Femur (tissue), 1 donor: ENCODE measurements at places on chromosomes 2 and 18.

DNA sequence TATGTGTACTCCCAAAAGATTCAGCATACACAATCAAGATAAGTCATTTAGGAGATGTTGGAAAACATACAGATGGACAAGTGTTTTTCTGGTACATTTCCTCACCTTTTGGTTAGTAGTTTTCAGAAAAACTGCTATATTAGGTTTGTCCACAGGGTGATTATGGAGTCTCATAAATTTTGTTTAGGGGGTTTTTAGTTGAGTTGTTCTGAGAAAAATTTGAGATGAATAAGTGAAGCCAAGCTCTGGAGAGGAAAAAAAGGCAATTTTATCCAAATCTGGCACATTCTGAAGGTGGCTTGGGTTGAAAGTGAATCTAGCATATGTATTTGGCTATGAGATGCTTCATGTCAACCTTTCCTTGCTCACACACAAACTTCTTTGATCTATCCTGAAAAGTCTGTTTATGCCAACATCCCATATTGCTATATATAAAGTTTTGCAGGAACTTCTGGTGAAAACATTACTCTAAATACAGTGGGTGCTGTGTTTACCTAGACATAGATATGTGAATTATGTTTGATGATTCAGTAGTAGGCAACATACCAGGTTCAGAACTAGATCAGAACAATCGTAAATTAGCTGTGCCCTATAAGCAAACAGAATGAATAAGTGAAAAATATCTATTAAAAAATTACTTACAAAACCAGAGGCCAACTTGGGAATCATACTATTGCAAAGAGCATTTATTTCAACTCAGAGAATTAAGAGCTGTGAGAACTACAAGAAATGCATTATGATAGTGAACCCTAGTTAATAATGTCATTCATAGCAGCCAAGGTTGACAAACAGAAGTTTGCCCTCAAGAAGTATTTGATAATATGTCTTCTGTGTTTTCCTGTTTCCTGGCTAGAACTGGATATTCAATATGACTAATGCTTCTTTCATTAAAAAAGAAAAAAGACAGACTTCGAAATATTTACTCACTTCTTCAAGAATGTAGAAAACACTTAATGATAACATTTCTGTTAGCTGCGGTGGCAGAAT, 552.0 kb downstream of the IRS1 start:
- no peak for DNase-seq

GRCh38 chr2:168691221-168691620, 111.2 kb upstream of the NOSTRIN start:
- DNase-seq, result no peak

DNA sequence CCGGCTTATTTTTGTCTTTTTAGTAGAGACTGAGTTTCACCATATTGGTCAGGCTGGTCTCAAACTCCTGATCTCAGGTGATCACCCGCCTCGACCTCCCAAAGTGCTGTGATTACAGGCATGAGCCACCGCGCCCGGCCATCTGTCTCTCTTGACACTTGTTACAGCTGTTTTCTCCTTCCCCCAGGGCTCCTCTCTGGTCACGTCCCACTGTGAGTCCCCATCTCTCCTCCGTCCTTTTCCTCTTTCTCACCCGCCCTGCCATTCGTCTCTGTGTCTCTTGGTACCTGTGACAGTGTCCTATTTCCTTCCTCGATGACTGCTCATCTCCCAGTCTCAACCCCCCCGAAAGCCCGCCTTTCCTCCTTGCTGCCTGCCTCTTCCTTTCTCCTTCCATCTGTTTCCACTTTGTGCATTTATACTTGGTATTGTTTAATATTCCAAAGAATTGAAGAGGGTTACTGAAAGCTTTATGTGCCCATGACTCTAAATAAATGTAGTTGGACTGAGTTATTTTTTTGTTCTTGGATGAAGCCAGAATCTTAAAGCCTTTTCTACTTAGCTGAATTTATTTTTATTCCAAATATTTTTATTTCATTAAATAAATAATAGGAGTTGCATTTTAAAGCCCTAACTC, 241.5 kb downstream of the SH3RF3 start:
- DNase-seq, result peak; percentile 11

- DNase-seq, result no peak
These were observed 606.4 kb downstream of the RNF144A start for GRCh38 chr2:7523481-7524120.

DNA sequence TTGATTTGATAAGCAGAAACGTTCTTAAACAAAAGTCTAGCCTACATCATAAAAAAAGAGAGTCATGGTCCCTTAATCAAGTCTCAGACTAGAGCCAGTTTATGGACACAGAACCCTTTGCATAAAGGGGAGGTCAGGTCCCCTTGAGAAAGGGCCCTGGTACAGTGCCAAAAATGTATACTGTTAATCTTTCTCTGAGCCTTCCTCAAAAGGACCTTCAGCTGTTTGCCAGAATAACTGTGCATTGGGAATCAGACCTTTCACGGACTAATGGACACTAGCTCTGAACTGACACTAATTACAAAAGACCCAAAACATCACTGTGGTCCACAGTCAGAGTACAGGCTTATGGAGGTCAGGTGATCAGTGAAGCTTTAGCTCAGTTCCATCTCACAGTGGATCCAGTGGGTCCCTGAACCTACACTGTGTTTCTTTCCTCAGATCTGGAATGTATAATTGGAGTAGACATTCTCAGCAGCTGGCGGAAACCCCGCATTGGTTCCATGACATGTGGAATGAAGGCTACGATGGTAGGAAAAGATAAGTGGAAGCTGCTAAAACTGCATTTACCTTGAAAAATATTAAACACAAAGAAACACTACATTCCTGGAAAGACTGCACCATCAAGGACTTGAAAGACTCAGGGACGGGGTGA, 151.4 kb downstream of the TMEFF2 start:
- DNase-seq, result no peak

GRCh38 chr2:181760521-181760920, 80.2 kb upstream of the NEUROD1 start:
- no peak for DNase-seq

DNA sequence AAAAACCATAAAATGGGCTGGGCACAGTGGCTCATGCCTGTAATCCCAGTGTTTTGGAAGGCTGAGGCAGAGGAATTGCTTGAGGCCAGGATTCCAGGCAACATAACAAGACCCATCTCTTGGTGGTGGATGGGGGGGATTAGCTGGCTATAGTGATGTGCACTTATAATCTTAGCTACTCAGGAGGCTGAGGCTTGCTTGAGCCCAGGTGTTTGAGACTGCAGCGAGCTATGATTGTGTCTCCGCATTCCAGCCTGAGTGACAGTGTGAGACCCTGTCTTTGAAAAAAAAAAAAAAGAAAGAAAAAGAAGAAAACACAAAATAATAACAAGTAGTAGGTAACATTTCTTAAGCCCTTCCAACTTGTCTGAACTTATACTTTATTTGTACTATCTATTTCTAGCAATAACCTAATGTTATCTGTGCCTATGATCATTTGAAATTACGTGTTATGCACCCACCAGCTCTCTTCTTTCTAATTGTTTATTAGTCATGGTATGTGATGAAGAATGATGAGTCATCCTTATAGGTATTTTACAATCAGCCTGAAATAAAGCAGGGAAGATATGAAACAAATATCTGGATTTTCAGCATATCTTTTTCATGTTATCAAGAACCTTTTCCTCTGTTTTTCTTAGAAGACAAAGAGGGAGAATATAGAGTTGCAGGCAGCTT, 129.3 kb upstream of the UNC80 start:
- no peak for DNase-seq

GRCh38 chr2:84085562-84085961, 373.5 kb downstream of the SUCLG1 start:
- no peak for DNase-seq

- DNase-seq, result no peak
These were observed 213.2 kb downstream of the MYT1L start for GRCh38 chr2:2117923-2118322.

DNA sequence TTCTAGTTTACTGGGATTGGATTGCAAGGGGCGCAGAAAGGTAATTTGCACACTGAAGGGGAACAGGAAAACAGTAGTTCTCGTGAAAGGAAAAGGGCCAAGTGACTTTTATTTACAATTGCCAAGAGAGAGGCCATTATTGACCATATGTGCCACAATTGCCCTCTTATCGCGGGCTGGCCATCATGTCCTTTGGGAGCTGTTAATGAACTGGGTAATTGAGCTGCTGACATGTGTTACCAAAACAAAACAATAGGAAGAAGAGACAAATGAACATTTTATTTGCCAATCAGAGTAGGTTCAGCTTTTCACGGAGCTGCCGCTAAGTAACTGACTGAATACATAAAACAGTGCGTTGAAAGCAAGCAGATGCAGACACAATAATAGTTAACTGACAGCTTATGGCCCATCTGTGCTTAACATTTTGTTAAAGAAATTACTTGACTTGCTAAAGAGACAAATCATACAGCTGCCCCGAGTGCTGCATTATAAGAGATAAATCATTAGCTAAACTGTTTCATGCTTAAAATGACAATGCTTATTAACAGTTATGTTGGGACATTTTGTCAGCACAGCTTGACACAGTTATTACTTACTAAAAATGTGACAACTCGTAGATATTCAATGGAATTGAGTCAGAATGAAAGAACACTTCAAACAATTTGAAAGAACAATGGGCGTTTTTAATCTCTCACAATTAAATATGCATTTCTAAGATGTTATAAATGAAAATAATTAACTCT, 57.5 kb downstream of the PAX3 start:
- no peak for DNase-seq

DNA sequence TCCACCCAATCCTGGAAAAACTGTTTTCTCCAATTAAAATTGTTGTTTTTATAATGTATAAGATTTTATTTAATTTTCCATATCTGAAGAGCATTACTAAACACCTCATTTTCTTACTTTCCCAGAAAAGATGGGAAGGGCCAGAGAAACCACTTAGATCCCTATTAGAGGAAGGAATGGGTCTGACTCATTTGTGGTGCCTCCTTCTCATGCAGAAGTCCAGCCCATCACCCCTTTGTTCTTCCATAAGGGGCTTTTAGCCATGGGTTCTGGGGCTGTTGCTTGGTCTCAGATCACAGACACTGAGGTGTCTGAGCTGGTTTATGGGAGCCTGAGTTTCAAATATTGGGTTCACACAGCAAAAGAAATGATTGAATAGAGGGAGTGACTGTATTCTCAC, 152.2 kb downstream of the ESCO1 start:
- DNase-seq, result no peak
